ENCODE measurements at places on chromosomes 4 and X.
A peak's percentile ranks its signal among the peaks of the same experiment; 100 is the strongest.

GRCh38 chr4:183984566-183984965 lies 79.5 kb downstream of the STOX2 start:
- DNase-seq: no peak

DNA sequence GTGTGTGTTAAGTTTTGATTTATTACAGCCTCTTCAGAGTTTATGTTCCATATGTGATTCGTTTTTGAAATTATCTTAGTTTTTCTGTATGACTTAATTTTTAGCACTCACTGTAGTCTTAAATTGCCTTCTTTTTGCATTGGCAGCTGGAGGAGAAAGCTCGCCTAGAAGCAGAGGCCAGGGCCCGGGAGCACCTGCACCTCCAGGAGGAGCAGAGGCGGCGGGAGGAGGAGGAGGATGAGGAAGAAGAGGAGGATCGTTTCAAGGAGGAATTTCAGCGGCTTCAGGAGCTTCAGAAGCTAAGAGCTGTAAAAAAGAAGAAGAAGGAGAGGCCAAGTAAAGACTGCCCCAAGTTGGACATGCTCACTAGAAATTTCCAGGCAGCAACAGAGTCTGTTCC lies 56.6 kb downstream of the TNIP2 start:
- DNase-seq: no peak

GRCh38 chrX:46588263-46588662 lies 14.7 kb downstream of the CHST7 start:
- DNase-seq: no peak

DNA sequence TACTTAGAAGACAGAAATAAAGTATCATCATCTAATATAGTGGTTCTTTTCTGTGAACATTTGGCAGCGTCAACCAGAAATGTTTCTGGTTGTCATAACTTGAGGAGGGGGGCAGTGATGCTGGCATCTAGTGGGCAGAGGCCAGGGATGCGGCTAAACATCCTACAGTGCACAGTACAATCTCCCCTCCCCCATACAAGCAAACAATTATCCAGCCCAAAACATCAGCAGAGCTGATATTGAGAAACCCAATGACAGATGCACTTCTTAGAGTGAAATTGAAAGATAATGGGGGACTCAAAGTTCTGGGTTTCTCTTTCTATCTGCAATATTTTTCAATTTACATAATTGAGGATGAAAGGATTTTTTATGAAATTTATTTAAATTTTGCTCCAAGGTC lies 1.9 kb upstream of the EIF1AX start:
- DNase-seq: no peak

- DNase-seq: no peak
Measured at GRCh38 chr4:48138936-48139335, 4.9 kb upstream of the TXK start.

- no peak for DNase-seq
Measured at GRCh38 chrX:10171249-10171648, 14.5 kb downstream of the CLCN4 start.

- no peak for DNase-seq
Measured at GRCh38 chrX:1485033-1485432, 32.3 kb upstream of the ASMTL start.

DNA sequence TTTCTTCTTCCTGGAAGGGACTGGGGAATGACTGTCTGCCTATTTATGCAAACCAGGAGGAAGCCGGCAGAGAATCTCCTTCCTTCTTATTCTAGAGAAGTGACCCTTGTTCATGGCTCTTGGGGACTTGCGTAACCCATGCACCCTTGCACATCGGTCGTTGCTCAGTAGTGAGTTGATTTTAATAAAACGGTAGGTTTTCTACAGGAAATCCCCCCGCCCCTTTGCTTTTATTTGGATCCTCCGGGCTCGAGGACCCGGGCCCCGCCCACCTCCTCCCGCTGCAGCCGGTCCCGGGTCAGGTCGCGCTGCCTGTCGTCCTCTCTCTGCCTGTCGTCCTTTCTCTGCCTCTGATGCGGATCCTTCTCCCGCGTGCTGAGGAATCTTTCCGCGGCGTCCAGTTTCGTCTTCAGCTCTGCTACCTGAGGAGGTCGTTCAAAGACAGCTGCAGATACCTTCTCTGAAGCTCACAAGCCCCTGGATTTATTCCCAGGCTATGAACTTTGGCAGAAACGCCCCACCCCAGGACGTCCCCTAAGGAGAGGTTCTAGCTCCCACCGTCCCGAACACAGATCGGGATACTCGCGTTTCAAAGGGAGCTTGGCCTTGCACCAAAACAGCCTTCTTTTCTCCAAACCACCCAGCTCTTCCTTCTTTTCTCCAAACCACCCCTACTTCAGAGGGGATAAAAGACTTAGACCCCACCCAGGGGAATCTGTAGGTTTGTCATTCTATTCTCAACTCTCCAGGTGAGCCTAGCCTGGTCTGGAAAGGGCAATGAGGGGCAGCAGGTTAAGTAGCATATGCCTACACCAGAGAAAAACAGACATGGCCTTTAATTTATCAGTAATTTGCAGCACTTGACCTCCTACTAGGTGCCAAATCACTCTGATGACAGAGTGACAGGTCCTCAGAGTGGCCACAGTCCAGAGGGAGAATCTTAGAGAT lies 7.0 kb downstream of the TNIP3 start:
- DNase-seq: no peak

- DNase-seq: no peak
Measured at GRCh38 chr4:52879471-52879870, 17.4 kb downstream of the RASL11B start.

DNA sequence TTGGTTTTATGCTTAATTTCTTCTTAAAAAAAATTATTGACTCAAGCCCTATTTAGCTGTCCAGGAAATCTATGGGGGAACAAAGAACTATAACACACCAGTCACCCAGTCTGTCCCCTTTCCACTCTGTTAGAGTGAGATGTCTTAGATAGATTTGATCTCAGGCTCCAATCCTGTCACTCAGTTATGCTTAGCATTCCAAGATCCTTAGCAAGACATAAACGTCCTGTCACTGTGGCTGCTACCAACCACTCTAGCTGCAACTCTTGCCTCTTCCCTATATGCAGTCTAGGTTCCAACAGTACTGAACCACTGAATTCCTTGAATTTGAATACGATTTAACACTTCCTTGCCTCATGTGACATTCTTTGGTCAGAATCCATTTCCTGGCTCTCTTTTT lies 241.9 kb upstream of the NWD2 start:
- DNase-seq: no peak

GRCh38 chrX:96386981-96387380 lies 297.7 kb upstream of the DIAPH2 start:
- no peak for DNase-seq

DNA sequence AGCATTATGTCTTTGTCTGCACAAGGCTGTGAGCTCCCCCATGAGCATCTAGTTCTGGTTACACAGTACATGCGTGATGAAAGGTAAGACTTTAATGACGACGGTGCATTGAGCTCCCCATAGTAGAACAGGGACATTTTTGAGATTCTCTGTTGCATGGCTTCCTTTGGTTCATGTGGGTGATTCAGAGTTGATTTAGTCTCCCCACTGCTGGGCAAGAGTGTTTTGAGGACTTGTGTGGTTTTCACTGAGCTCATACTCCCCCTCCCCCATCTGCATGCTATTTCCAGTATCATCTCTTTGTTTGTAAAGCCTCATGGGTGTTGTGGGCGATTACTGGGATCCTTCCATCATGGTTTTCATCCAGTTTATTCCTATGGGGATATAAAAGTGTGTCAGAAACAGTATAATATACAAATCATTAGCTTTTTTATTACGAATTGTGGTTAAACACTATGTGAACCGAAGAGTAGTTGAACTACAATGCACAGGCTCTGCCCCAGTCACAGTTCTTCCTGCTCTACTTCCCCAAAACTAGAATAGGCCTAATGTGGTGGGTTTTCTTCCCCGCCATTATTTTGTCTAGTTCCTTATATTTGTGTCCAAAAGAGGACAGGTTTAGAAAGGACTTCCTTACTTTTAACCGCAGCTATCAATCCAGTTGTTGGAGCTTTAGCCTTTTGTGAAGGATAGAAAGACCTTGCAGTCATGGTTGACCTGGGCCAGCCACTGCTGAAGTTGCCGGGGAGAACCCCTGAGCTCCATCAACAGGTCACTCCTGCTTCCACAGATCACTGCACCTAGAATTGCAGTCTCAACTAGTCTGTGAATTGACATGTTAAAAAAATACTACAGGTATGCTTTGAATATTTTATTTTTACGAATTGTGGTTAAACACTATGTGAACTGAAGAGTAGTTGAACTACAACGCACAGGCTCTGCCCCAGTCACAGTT lies 30.4 kb downstream of the KIT start:
- peak; percentile 29 for DNase-seq

GRCh38 chrX:135984256-135984655 lies 979 bp upstream of the SLC9A6 start:
- DNase-seq: no peak

DNA sequence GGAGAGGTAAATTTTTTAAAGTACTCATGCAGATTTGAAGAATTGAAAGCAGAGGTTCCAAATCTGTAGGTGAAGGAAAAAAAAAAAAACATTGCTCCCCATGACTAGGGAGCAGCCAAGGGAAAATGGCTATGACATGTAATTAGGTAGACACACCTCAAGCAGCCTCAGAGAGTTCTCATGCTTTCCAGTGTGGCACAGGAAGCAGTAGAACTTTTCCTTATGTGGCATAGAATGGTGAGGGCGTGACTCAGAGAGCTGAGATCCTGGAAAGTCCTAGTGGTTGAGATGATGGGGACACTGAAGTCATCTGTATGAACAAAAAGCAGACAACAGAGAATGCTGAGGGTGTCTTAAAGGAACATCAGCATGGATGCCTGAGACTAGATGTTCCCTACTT lies 148.6 kb upstream of the NWD2 start:
- DNase-seq: no peak

DNA sequence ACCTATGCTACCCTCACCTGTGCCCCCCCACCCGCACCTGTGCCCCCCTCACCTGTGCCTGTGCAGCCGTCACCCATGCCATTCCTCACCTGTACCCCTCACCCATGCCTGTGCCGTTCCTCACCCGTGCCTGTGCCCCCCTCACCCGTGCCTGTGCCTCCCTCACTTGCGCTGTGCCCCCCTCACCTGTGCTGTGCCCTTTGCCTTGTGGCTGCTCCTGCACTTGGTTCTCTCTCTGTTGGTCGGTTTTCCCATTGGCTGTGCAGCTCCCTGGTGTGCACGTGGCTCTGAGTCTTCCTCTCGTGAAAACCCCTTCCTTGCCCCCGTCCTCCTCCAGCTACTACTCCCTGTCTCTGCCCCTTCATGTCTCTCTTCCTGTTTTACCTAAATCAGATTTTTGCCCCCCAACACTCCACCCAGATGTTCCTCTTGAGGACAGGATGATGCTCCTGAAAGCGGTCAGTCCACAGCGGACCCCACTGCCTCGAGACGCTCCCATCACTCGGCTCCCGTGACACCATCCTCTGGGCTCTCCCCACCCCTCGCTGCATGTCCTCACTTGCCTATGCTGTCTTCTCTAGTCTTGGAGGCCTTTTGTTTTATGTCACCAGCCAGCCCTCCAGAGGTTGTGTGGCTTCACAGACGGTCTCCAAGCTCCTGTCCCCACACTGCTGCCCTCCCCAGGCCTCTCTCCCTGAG lies 6.8 kb downstream of the MAEA start:
- no peak for DNase-seq

- no peak for DNase-seq
Measured at GRCh38 chr4:127586922-127587571, 45.7 kb upstream of the INTU start.

- no peak for DNase-seq
Measured at GRCh38 chrX:128616933-128617332, 564.7 kb upstream of the ACTRT1 start.

- no peak for DNase-seq
Measured at GRCh38 chr4:17599826-17600225, 14.6 kb upstream of the MED28 start.

DNA sequence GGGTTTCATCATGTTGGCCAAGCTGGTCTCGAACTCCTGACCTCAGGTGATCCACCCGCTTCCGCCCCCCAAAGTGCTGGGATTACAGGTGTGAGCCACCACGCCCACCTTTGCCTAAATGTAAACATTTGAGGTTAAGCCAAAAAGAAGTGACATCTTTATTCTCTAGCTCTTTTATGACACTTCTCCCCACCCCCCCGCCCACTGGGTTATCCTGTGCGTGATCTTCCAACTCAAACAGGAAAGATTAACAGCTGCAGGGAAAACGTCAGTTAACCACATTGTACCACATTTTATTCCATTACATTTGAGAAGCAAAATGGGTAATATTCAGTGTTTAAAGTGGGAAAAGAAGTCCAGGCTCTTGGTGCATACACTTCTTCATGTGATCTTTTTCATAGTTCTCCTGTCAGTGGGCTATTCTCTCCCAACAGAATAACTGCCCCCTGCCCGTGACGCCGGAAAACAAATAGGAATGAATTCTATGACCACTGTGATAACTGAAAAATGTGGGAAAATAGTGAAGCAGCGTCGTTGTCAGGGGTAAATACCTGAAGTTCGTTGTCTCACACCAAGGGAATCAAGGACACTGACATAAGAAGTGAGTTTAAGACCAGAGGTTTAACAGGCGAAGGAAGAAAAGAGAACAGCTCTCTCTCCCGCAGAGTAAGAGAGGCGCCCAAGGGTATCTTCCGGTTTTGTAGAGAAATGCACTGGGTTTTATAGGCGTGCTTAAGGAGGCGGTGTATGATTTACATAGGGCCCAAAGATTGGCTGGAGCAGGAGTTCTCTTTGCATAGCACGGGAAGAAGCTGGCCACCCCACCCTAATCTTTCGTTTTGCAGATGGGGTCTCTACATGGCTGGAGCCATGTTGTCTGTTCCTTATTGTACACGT lies 9.7 kb upstream of the SRD5A3 start:
- DNase-seq: no peak

DNA sequence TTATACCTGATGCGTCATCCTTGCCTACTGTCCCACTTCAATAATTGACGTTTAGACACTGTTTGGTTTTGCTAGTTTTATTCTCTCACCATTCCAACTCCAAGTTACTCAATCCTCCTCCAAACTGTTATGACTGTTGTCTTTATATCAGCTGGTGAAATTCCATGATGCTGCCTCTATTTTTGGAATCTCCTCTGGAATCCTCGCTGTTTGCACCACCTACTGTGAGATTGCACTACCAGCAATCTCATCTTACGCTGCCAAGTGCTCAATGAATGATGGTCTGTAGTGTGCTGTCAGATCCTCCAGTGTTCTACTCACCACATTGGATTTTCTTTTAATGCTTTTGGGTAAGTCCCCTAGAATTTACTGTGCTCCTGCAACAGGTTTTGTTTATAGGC lies 13.2 kb upstream of the PCDH18 start:
- no peak for DNase-seq
